ENCODE measurements at places on chromosomes 5 and 9.

DNA sequence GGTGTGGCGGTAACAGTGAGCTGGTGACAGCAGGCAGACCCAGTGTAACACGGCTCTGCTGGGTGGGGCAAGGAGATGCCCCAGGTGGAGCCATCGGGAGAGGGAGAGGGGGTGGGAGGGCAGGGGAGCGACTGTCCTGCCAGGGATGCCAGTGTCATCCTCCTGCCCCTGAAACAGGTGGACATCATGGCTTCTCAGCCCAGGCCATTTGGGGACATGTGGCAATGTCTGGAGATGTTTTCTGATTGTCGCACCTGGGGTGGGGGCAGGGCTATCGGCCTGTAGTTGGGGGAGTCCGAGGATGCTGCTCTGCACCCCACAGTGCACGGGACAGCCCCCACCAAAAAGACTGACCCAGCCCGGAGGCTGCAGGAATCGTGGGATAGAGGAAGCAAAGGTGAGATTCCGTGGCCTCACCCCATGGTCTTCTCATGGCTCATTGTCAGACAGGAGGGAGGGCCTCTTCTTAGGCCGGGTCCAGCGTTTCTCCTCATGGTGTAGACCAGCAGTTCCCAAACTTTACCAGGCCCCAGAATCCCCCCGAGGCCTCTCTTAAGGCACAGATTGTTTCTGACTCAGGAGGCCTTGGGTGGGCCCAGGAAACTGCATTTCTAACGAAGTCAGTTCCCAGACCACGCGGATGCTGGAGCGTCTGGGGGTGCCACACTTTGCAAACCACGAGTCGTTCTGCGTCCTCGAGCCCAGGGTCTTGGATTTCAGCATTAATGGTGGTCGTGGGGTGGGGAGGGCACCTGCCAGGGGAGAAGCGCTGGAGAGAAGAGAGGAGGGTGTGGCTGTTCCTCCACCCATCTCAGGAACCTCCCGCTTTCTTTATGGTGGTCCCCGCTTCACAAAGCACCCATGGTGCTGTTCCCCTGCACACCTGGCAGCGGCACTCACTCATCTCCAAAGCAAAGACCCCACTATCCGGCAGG, 11.0 kb downstream of the COL5A1 start:
- no peak for DNase-seq

DNA sequence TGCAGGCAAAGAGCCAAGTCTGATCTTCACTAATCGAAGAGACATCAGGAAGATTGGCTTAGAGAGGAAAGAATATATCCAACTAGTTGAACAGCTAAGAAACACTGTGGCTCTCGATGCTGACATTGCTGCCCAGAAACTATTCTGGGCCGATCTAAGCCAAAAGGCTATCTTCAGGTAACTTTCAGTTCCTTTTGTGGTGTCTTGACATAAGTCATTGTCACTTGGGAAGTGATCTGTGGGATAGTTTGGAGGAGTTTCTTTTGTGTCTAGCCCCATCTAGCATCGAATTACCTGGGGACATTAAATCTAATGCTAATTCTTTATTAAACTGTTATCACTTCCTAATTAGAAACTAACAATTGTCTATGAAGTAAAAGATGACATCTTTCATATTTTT, 24.0 kb downstream of the VLDLR start:
- no peak for DNase-seq

DNA sequence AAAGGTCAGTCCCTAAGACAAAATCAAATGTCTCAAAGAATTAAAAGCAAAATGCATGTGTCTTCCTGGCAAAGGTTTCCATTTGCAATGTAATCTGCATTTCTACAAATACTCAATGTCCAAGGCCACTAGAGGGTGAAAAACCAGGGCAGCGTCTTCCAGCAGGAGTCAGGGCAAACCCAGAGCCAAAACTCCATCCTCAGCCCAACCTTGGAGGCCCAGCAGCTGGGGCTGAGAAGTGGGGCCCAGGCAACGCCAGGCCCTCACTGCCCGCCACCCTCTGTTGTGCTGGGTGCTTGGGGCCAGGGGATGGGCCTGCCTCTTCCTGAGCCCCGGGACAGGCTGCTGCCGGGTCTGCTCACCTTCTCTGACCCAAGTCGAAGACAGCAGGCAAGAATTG, 200.1 kb downstream of the PAX5 start:
- no peak for DNase-seq

- DNase-seq, result no peak
Observed at GRCh38 chr5:59833448-59833847, 60.1 kb downstream of the PDE4D start.

GRCh38 chr5:80041527-80041926, 6.4 kb downstream of the THBS4 start:
- DNase-seq, result no peak

DNA sequence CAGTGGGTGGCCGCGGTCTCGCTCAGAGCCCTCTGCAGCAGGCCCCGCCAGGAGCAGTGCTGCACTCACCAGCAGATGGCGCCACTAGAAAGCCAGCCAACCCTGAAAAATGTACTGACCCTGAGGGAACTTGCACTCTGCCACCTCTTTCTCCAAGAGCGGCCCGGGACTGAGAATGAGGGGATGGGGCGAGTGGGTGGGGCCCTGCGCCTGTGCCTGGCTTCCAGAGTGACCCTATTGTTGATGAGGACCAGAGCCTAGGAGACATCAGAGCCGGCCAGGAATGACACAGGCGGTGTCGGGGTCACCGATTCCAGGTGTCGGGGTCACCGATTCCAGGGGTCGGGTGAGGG, 2.9 kb upstream of the IL17B start:
- peak; percentile 91 for DNase-seq

DNA sequence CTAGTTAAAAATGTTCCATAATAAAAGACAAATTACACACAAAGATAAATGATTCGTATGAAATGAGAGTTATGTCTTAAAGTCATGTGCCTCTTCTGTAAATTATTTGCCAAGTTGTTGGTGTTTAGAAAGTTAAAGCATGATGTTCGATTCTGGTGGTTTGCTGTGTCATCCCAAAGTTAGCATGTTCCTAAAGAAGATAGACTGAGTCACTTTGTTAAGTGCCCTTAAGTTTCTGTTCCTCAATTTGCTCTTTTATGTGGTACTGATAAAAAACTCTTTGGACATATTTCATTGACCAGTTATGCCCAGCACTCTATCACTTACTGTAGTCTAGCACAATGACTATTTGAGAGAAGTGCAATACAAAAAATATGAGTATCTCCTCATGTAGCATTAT, 366.9 kb upstream of the ZNF608 start:
- no peak for DNase-seq

GRCh38 chr9:91522481-91522880, 98.8 kb upstream of the NFIL3 start:
- DNase-seq, result no peak

- no peak for DNase-seq
Observed at GRCh38 chr5:169013208-169013728, 287.7 kb downstream of the SLIT3 start.

- DNase-seq, result no peak
Observed at GRCh38 chr9:93124793-93125192, 9.3 kb downstream of the NINJ1 start.

DNA sequence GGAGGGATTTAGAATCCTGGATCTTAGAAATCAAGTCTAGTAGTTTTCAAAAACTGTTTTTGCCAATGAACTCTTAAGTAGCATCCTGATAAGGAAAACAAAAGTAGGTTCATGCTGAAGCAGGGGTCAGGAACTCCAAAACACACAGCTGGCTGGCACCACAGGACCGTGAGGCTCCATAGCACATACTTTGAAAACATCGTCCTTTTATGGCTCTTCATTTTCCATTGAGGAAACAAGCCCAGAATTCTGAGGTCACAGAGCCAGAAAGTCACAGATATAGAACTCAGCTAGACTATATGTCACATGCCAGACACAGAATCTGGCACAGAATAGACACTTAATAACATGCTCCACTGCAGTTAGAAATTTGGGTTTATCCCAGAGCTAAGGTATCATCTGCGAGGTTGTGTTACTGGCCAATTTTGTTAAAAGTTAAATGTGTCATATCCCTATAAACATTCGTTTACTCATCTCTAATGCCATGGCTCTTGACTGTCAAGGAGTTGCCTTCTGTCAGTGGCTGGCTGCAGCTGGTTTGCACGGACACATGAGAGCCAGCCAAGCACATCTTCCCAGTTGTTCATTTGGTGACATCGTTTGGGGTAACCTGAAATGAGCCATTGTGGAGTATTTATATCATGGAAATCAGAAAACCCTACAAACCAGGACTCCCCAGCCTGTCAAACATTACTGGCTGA, 58.8 kb downstream of the FAM78A start:
- DNase-seq, result no peak

DNA sequence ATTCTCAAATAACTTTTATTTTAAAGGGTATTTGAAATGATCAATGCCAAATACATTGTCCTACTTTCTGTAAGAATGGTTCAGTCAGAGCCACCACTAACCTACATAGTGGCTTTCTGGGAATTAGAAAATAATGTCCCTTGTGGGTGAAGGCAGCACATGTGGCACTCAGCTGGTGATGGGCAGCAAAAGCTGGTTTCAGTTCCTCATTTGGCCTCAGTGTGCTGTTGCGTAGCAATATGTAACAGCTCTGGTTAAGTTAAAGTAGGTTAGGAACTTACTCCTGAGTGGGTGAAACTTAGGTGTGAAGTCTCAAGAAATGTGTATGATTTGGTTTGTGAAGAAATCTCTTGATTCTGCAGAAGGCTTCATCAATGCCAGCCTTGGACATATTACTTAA, 99.6 kb upstream of the SPEF2 start:
- DNase-seq, result no peak

DNA sequence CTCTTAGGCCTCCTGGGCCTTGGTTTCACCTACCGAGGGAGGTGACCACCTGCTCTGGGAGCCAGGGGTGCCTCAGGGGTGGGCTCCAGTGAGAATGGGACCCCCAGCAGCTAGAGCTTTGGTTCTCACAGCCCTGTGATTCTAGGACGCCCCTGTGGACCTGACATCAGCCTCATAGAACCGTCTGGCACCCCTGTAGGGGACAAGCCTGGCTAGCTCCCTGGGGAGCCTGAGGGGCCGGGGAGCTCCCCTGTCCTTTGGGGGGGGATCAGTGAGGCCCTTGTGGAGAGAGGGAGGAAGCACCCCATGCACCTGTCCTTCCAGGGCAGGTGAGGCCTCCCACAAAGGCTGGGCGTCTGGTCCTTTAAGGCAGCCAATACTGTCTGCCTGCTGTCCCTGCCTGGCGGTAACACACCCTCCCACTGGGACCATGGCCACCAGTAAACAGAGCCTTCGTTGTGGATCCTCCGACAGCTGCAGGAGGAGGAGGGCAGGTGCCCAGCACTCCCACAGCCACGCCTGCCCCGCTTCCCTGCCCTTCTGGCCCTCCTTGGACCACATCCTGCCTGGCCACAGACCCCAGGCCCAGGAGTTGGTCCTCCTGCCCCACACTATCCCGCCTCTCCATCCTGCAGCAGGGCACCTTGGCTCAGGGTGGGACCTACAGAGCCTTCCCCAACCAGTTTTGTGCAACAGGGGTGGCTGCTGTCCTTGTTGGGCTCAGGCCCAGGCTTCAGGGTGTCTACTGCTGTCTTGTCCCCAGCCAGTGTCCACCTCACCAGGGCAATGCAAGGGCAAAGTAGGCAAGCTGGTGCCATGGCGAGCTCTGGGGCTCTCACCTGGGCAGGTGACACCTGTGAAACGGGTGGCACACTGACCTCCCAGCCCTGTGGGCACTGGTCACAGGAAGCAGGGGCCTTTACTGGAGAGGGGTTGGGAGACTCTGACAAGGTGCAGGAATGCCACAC, 3.0 kb upstream of the TUBB4B start:
- DNase-seq, result no peak

DNA sequence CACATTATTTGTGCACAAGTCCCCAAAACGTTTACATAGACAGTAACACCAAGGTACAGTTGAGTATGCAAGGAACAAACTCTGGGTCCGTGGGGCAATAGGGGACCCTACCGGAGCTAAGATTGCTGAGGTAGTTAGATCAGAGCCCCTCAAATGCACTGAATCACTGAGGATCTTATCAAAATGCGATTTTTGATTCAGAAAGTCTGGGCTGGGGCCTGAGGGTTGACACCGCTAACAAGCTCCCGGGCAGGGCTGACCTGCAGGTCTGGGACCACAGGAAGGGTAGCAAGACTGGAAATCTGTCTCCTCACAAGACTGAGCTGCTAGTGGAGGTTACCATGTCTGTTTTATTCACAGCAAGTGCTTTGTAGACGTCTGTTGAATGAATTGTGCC, 1.8 kb upstream of the IL3 start:
- no peak for DNase-seq

- no peak for DNase-seq
Observed at GRCh38 chr9:15843316-15843715, 290.5 kb downstream of the CCDC171 start.

DNA sequence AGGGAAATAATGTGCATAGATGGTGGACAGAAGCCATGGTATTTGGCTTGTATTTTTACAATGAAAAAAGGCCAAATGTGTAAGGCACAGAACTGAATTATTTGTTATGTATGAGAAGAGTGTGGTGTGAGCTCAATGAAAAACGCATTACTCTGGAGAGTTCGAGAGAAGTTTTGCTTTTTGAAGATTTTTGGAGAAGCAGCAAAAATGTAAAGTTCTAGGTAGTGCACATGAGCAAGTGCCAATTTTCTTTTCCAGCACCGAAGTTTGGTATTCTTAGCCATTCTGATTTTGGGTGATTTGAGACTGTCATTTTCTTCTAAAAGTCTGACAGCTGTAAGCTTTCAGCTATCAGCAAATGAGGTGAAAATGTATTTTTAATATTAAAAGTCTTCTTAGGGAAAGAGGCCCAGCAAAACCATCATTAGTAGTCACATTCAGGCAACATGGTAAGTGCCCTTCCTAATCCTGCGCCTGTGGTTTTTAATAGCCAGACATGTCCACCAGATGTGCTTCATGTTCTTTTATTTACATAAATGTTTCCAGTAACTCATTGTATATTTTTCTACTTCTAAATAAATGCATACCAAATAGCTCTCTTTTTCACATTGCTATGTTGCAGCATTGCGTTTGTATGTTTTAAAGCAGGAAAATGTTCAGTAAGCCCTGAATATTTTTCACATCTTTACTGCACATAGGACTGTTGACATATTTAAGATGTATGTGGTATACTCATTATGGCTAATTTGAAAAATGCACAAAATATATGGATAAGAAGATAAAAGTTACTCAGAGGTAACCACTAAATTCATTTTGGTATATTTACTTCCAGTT, 50.4 kb downstream of the RASGRF2 start:
- no peak for DNase-seq

All from GM03348 (cell line).